CD8-positive, alpha-beta memory T cell (primary cell): ENCODE measurements at places on chromosomes 11 and 22. TPM values are rescaled to one million over a fixed set of nuclear protein-coding genes. Genes with fewer than 3 reads are reported as not detected.

CASP5 gene
- total RNA-seq = not detected

OVCH2 gene
- total RNA-seq = not detected

RIC3 gene
- total RNA-seq = 11.8 TPM

OR8D4 gene
- total RNA-seq = not detected

DLG2 gene
- 1.5 TPM for total RNA-seq

HTR3B gene
- total RNA-seq = not detected

KCNJ5 gene
- total RNA-seq = not detected

DNA sequence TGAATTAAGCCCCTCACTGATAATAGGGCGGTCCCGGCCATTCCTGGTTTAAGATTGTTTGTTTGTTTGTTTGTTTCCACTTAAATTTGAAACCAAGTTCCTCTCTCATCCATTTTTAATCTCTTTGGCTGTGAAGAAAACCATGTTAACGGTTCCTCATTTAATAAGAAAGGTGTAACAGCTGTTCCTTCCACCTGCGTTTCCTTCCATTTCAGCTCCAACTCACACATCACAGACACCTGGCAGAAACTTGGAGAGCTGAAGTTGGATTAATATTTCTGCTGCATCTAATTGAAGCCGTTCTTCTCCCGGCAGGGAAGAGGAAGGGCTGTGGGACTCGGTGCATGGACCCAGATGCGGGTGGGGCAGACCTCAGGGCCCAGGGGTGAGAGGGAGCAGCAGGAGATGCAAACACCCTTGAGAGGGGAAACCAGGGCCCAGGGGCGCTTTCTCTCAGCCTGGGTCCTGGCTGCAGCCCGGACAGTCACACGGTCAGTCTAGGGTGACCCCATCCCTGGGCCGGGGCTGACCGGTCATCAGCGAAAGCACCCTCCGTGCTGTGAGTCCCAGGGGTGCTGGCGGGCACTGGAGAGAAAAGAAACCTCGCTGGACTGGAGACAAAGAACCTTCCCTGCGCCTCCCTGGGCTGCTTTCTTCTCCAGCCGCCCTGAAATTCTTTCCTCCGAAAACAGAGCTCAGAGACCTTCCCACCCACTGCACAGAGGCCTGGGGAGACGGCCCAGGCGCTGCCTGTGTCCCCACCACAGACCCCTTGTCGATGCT is 242.0 kb downstream of the BRD1 start:
- no peak overlapping the region for H3K4me3 ChIP-seq
- H3K36me3 ChIP-seq = no peaks in the 10 kb centered on the region
- H3K4me1 ChIP-seq = no peaks in the 10 kb centered on the region
- DNase-seq = no peak
- H3K27ac ChIP-seq = no peak overlapping the region

- H3K27me3 ChIP-seq = no peaks in the 10 kb centered on the region
- DNase-seq = no peak
- H3K36me3 ChIP-seq = no peaks in the 10 kb centered on the region
Observed at GRCh38 chr11:33005175-33005574, 10.5 kb upstream of the DEPDC7 start.

DNA sequence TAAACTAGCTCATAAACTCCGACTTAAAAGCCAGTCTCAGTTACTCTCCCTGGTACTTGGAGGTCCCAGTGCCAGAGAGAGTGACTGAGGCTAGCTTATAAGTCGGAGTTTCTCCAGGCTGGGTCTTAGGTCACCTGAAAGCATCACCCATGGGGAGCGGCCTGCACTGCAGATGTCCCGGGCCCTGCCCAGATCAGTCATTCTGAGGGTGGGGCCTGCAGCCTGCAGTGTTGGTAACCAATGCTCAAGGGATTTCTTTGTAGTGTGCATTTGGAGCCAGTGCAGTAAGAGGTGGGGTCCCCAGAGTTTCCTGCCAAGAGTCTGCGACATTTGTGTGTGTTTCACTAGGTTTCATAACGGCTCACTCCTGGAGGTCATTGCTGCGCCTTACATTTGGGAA is 14.8 kb downstream of the TAB1 start:
- H3K36me3 ChIP-seq = peaks cover 27% of the 10 kb centered on the region
- H3K27ac ChIP-seq = no peak overlapping the region
- no peak overlapping the region for H3K4me3 ChIP-seq
- DNase-seq = no peak

DNA sequence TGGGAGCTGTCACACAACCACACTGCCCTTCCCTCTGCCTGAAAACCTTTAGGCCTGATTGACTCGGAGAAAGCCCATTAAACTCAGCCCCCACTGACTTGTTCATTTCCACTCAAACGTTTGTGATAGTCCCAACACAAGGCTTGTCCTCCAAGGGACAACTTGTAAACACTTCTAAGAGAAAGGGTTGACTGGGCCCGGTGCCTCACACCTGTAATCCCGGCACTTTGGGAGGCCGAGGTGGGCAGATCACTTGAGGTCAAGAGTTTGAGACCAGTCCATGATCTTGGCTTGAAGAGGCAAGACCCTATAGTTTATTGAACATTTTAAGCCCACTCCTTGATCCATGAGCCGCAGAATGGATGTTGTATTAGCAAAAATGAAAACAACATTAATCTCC is 63.3 kb upstream of the PRODH start:
- H3K36me3 ChIP-seq = no peaks in the 10 kb centered on the region
- no peak for DNase-seq
- peaks cover 19% of the 10 kb centered on the region for H3K27me3 ChIP-seq
- H3K4me1 ChIP-seq = no peaks in the 10 kb centered on the region
- H3K27ac ChIP-seq = no peak overlapping the region
- no peak overlapping the region for H3K4me3 ChIP-seq

DNA sequence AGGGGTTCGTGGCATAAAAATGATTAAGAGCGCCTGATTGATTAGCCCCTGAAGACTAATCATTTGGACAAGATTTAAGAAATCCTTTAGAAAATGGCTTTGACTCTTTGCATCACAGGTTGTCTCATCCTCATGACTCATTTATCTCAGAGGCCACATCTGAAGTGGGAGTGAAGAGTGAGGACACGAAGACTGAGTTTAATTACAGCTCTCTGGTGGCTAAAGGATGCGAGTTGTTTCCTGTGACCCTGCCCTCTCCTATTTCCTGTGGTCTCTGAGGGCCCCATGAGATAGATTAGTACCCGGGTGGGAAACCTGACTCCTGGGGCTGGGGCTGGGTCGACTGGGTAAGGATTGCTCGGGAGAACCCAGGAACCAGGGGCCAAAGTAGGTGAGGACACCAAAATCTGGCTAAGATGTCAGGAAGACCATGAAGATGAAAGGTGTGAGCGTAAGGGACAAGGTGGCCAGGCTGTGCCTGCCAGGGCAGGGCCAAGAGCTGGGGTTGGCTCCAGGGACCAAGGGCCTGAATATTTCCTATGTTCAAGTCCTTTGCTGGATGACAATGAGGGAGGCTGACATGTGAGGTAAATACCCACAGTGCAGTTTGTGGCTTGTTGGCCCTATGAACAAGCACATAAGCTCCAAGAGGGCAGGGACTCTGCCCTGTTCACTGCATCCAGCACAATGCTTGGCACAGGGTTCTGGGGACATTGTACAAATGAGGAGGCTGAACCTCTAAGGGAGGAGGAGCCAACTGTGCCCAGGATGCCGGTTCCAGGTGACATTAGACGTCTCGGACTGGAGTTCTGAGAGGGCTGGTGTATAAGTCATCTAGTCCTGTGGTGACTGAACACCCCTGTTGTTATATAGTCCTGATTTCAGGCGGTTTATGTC is 3.6 kb downstream of the OTOG start:
- H3K4me3 ChIP-seq = no peak overlapping the region

- H3K27ac ChIP-seq = no peak overlapping the region
- peaks cover 29% of the 10 kb centered on the region for H3K4me1 ChIP-seq
- DNase-seq = no peak
- H3K4me3 ChIP-seq = no peak overlapping the region
- H3K27me3 ChIP-seq = no peaks in the 10 kb centered on the region
Observed at GRCh38 chr11:60869451-60869825, 2.1 kb downstream of the ZP1 start.

DNA sequence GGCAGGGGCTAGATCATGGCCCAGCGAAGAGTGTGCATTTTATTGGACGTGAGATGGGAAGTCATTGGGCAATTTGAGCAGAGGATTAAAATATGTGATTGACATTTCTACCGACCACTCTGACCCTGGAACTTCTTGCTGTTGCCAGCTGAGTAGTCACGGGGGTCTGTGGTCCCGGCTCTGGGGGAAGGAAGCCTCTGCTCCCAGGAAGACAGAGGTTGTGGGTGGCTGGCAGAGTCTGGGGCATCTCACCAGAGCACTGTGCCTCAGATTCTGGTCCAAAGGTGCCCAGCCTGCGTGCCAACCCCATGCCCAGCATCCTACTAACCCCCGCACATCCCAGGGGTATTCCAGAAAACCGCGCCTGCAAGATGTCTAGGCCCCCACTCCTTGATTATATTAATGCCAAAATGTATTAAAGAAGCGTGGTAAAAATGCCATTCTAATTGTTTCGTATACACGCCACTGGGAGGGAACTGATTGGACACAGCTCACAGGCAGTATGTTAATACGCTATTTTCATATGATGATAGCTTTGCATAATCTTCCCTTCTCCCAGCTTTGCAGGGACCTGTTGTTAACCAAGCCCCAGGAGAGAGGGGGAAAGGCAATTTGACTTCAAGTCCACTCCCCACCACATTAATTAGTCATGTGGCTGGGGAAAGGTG is 25.3 kb upstream of the LMO1 start:
- H3K4me1 ChIP-seq = no peaks in the 10 kb centered on the region
- H3K27ac ChIP-seq = no peak overlapping the region
- no peaks in the 10 kb centered on the region for H3K27me3 ChIP-seq
- H3K36me3 ChIP-seq = no peaks in the 10 kb centered on the region

DNA sequence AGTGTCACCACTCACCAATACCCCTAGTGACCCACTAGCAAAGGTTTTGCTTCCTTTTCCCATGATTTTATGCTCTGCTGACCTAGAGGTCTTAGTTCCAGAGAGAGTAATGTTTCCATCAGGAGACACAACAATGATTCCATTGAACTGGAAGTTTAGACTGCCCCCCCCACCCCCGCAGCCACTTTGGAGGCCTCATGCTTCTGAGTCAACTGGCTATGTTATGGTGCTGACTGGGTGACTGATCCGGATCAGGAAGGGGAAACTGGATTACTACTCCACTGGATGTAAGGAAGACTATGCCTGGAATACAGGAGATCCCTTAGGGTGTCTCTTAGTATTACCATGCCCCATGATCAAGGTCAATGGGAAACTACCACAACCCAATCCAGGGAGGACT is 633.6 kb downstream of the OPCML start:
- H3K36me3 ChIP-seq = no peaks in the 10 kb centered on the region
- H3K27ac ChIP-seq = no peak overlapping the region
- no peak for DNase-seq
- H3K4me1 ChIP-seq = no peaks in the 10 kb centered on the region
- H3K27me3 ChIP-seq = no peaks in the 10 kb centered on the region
- no peak overlapping the region for H3K4me3 ChIP-seq

GRCh38 chr11:83427501-83427900 is 141.3 kb upstream of the CCDC90B start:
- no peak for DNase-seq
- H3K4me1 ChIP-seq = no peaks in the 10 kb centered on the region
- H3K27me3 ChIP-seq = no peaks in the 10 kb centered on the region
- no peak overlapping the region for H3K27ac ChIP-seq
- H3K4me3 ChIP-seq = no peak overlapping the region

DNA sequence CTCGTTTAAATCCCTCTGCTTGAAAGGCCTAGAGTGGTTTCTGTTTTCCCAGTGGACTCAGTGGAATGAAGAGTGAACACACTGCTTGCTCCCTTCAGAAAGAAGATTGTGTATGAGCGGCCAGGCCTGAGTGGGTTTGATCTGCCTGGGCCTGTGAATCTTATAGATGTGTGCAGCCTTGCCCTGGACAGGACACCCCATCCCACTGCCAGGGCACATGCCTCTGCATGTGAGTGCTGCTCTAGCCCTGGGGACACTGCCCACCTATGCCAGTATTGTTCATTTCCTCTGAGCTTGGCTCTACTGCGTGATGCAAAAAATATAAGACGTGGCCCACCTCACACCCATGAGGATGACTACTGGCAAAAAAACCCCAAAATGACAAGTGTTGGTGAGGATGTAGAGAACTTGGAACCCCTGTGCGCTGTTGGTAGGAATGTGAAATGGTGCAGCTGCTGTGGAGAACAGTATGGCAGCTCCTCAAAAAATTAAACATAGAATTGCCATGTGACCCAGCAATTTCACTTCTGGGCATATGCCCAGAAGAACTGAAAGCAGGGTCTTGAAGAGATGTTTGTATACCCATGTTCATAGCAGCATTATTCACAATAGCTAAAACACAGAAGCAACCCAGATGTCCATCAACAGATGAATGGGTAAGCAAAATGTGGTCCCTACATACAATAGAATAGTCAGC is 27.3 kb upstream of the NECTIN1 start:
- no peak for DNase-seq
- no peaks in the 10 kb centered on the region for H3K27me3 ChIP-seq
- H3K36me3 ChIP-seq = no peaks in the 10 kb centered on the region
- no peak overlapping the region for H3K4me3 ChIP-seq
- H3K4me1 ChIP-seq = no peaks in the 10 kb centered on the region
